ENCODE measurements at places on chromosomes 7 and 10.
A peak's percentile ranks its signal among the peaks of the same experiment; 100 is the strongest.

DNA sequence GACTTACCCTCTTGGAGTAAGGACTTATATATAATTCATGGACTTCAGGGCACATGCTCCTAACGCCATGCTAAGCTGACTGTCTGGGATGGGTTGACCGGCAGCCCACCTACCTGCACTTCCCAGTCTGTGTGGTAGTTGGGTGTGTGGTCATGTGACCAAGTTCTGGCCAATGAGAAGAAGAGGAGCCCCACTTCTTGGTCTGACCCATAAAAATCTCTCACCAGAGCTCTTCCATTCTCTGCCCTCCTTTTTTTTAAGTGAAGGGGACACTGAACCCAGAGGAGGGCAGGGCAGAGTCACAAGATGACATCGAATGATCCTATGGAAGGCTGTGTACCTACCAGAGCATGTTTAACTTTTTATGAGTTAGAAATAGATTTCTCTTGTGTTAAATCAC is 370.1 kb downstream of the FRMD4A start:
- DNase-seq, result no peak

DNA sequence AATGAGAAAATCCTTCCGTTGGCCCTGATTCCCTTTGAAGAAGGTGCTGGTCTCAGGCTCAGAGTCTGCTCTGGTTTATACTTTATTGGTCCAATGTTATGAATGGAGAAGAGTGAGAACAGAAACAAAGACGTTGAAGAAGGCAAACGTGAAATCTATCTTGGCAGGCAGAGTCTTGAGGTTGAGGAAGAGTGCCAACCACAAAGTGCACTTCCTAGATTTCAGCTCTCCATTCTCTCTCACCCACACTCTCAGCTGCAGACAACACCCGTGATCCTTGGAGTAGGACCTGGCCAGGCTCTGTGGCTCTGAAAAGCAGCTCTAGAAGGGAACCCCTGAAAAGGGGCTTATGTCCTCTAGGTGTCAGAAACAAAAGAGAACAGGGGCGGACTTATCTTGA is 128.9 kb upstream of the PLXNA4 start:
- no peak for DNase-seq

DNA sequence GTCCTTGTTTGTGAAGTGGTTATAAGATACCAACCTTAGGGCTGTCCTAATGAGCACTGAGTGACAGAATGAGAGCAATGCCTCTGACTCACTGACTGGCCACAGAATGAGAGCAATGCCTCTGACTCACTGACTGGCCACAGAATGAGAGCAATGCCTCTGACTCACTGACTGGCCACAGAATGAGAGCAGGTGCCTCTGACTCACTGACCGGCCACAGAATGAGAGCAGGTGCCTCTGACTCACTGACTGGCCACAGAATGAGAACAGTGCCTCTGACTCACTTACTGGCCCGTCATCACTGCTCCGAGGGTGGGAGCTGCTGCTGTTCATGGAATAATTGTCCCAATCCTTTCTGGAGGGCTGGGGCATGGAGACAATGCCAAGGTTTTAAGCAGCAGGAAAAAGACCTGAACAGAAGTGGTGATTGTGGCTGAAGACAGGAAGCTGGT is 265.2 kb upstream of the PPP2R2D start:
- DNase-seq, result no peak

- peak; percentile 59 for DNase-seq
These were observed 41.8 kb upstream of the LRRC18 start for GRCh38 chr10:48981310-48981907.

- DNase-seq, result no peak
These were observed 73.5 kb upstream of the GLCCI1 start for GRCh38 chr7:7895004-7895650.

DNA sequence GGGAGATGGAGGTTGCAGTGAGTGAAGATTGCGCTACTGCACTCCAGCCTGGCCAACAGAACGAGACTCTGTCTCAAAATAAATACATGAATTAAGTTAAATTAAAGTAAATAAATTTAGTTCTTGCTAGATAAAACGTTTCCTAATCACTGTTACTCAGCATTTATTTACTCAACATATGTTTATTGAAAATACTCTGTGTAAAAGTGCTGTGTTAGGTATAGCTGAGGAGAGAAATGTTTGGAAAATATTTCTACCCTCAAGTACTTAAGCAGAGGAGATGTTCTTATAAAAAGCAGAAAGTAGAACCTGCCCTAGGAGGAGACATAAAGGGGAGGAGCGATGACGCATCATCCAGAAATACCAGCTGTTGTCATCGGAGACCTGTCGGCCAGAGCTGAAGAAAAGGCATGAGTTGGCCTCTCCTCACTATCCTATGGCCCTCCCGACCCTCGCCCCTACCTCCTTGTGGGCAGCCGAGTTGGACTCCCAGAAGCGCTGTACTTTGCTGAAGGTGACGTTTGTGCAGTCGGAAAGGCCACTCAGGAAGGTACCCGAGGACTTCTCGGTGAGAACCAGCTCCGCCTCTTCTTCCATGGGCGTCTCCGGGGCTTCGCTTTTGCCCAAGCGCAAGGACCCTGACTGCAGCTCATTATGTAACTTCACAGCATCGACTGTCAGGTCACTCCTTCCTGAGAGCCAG is 1.1 kb downstream of the RRP12 start:
- DNase-seq, result peak; percentile 77

DNA sequence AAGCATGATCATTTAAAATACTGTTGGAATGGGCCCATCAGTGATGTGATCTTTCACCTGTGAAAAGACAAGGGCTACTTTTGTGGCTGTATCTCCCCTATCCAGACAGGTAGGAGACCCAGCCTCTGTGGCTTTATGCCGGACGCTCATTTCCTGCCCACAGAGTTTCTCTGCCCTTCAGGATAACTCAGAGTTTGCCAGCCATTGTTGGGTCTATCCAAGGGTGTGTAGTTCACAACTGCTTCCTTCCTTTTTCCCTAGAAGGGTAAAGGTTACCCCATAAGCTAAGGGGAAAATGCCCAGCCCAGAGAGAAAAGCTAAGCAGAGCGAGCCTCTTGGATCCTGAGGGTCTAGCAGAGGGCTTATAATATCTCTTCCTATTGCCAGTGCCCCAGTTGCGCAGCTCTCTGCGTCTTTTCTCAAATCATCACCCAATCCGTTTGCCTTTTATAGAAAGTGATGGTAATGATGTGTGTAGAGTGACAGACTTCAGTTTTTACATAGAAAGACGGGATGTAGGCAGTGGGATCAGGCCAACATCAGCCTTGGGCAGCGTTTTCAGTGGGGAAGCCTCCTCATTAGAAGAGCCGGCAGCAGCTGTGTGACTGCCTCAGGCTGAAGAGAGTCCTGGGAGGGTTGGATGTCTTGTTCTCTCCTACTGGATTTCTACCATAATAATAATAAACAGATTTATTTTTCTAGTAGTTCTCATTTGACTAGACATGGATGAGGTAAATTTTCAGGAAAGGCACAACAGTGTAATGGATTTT is 80.5 kb downstream of the MET start:
- DNase-seq, result no peak

DNA sequence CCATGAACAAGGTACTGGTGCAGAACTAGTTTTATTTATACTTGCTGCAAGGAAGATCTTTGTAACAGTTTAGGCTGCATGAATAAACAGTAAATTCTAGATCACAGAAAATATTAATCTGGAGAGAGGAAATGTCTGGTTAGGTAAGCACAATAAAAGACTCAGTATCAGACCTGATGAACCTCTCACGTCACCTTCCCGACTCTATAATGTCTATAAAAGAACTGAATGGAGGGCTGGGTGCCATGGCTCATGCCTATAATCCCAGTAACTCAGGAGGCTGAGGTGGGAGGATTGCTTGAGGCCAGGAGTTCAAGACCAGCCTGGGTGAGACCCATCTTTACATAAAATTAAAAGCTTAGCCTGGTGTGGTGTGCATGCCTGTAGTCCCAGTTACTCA is 65.9 kb downstream of the FAM171A1 start:
- no peak for DNase-seq

- no peak for DNase-seq
These were observed 35.2 kb upstream of the YAE1 start for GRCh38 chr7:39530971-39531370.

- no peak for DNase-seq
These were observed 11.2 kb upstream of the FRMPD2 start for GRCh38 chr10:48285710-48286109.

DNA sequence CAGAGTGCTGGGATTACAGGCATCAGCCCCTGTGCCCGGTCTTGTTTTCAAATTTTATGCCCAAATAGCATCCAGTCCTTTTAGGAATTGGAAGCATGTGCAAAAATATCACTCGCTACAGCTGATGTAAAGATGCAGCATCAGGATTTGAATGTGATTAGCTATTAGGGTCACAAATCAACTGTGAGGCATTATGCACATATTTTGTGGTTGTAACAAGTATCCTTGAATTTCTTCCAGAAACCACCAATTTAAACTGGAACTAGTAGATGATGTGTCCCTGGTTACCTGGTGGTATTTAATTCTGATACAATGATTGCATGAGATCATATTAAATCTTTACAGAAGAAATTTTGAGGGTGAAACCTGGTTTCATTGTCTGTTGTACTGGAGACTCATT is 41.0 kb upstream of the ITGA8 start:
- DNase-seq, result no peak

GRCh38 chr7:142337054-142338001 is 79.5 kb upstream of the PRSS58 start:
- DNase-seq, result no peak

DNA sequence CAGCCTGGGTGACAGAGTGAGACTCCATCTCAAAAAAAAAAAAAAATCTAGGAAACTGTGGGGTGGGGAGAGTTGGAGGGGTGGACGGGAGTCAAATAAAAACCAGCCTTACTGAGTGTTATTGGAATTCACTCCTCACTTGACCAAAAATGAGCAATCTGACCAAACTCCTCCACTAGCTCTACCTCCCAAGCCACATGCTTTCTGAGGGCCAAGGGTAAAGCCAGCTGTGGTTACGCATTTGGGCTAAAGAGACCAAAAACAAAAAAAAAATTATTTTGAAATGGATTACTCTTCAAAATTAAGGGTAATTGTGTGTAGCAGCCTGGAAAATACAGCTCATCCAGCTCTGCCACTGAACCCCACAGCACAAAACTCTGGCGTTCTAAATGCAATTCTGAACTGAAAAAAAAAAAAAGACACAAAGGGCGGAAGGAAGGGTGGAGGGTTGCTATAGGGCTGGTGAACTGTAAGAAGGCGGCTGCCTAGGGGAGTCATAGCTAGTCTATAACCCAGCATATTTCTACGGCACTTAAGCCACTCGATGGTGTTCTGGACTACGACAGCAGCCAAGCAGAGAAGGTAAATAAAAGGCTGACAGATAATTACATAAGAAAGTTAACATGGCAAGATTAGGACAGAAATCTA is 7.8 kb downstream of the ELMO1 start:
- DNase-seq, result no peak

GRCh38 chr7:1192171-1192676 is 32.2 kb upstream of the ZFAND2A start:
- no peak for DNase-seq

DNA sequence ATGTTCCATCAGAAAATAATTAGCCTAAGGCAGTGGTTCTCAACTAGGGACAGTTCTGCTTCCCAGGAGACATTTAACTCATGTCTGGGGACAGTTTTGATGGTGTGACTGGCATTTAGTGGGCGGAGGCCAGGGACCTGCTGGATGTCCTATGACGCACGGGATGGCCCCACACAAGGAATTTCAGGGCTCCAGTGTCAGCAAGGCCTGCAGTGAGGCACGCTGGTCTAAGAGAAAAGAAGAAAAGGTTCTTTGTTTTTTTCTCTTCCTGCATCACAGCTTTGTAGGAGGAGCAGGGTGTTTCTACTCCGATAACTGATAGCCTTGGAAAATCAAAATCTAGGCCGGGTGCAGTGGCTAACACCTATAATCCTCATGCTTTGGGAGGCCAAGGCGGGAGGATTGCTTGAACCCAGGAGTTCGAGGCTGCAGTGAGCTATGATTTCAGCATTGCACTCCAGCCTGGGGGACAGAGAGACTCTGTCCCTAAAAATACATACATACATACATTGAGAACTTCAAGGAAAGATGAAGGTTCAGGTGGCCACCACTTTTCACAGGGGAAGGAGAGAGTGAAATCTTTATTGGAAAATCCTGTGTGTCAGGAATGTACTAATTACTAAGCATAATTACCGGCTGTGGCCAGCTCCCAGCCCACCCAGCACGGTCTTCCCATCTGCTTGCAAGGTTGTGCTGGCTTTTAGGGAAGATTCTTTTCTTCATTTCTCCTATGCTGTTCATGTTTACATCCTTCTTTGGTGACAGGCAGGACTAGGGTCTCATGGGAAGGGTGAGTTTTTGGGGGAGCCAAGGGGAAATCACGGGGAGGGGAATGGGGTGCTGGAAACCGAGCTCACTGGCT is 150.4 kb downstream of the ACTR3B start:
- DNase-seq, result no peak

DNA sequence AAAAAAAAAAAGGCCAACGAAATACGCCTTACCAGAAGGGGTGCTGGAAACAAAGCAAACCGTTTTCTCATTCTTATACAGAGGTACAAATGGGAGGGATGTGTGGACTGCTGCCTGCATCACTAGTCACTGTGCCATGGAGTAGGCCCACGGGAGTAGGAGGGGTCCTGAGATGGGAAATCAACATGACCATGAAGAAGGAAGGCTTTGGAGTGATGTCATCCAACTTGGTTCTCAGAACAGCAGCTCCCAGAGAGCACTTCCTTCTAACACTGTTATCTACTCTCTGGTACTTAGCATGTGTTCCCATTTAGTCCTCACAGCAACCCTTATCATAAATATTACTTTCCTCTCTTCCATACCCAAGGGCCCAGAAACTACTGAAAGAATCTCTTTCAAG is 60.0 kb upstream of the LRGUK start:
- no peak for DNase-seq

DNA sequence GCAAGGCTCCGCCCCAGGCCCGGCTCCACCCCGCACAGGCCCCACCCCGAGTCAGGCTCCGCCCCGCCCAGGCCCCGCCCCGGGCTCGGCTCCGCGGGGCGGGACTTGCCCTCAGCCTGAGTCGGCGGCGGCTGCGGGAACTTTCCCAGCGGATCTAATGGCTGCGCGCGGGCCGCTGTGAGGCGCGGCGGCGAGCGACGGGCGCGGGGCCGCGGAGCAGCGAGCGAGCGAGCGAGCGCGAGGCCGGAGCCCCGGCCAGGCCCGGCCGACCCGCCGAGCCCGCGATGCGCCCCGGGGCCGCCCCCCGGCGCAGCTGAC is at the start of gene INPP5A:
Gene INPP5A (plus strand): TSS at position 104 of the 318 bp plus-strand sequence. CDS start 310 bp downstream, outside the sequence.
- no peak for DNase-seq

GRCh38 chr7:3158341-3158760 is 114.7 kb upstream of the CARD11 start:
- DNase-seq, result no peak

- no peak for DNase-seq
These were observed 169.3 kb downstream of the ADRA2A start for GRCh38 chr10:111246136-111246535.

GRCh38 chr10:131646551-131647525 is 254.0 kb upstream of the PPP2R2D start:
- DNase-seq, result no peak

GRCh38 chr7:103073989-103074518 is 542 bp downstream of the FBXL13 start:
- DNase-seq, result no peak

DNA sequence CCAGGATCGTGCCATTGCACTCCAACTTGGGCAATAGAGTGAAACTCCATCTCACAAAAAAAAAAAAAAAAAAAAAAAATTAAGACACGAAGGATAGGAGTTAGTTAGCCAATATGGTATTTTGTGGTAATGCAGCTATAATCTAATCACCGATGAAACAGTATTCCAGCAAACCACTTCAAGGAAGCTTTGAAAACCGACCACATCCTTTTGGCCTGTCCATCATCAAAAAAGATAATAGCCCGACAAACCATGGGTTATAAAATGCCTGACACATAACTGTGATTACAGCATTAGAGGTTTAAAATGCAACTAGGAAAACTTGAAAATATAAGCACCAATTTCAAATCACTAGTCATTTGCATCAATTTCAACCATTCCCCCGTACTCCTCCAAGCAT is 728.6 kb upstream of the C7orf33 start:
- DNase-seq, result no peak
